ENCODE measurements at places on chromosomes 5 and 9.

DNA sequence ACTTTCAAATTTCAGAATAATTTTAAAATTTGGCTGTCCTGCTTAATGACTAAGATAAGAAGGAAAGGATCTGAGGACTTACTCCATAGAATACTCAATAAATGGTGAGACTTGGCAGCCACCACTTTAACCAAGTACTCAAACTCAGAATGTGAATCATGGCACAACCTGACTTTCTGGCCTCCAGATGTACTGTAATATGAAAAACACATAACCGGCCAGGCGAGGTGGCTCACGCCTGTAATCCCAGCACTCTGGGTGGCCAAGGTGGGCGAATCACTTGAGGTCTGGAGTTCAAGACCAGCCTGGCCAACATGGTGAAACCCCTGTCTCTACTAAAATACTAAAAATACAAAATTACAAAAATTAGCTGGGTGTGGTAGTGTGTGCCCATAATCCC, 10.0 kb upstream of the MARCHF6 start:
- DNase-seq = peak; percentile 90

DNA sequence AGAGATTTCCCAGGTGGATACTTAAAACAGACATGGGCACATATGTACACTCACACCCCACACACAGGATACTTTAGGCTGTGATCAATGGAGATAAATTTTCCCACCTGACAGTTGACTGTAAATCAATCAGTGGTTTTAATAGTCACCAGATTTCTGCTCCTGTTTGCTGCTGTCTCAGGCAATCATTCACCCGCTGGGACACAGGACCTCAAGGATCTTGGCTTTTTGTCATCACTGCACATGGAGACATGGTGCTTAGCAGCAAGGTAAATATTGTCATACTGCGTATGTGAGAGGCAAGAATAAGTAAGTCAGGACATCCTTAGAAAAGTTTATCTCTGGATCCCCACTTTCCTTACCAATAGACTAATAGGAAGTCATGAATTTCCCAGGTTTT, 60.8 kb upstream of the KLF9 start:
- DNase-seq = no peak

DNA sequence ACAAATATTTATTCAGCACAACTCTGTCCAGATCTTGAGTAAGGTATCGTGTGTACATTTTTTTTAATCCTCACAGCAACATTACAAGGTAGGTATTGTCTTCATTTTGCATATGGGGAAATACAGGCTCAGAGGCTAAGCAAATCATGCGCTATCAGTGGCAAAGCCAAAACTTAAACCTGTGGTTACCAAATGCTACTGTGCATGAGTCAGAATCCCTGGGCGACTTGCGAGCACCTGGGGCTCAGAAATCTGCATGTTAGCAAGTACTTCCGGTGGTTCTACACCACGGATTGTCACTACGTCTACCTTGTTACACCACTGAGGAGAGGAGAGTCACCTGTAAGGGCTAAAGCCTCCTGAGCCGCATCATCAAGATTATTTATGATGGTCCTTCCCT, 21.3 kb downstream of the C5orf58 start:
- peak; percentile 33 for DNase-seq

GRCh38 chr9:129596541-129597331, 24.2 kb downstream of the C9orf50 start:
- DNase-seq = peak; percentile 90

DNA sequence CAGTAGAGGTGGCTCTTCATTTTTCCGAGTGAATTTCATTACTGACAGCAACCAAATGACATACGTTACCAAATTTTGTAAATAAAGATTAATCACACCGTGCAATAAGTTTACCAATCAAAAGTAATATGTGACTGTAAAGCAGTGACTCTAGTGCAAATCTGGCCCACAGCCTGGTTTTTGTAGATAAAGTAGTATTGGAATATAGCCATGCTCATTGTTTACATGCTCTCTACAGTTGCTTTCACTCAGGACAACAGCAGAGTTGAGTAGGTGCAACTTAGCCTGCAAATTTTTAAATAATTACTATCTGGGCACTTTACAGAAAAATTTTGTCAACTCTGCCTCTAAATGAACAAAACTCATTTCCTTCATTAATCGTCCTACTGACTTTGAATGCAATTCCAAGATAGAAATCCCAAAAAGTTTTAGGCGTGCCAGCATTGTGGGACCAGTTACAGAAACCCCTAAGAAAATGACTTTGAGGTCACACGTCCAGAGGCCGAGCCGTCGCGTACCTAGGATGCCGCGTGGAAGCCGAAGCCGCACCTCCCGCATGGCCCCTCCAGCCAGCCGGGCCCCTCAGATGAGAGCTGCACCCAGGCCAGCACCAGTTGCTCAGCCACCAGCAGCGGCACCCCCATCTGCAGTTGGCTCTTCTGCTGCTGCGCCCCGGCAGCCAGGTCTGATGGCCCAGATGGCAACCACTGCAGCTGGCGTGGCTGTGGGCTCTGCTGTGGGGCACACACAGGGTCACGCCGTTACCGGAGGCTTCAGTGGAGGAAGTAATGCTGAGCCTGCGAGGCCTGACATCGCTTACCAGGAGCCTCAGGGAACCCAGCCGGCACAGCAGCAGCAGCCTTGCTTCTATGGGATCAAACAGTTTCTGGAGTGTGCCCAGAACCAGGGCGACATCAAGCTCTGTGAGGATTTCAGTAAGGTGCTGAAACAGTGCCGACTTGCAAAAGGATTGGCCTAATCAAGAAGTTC, 180.7 kb upstream of the TLE4 start:
- DNase-seq = no peak

GRCh38 chr5:150229571-150229970, 39.7 kb downstream of the SLC6A7 start:
- no peak for DNase-seq

DNA sequence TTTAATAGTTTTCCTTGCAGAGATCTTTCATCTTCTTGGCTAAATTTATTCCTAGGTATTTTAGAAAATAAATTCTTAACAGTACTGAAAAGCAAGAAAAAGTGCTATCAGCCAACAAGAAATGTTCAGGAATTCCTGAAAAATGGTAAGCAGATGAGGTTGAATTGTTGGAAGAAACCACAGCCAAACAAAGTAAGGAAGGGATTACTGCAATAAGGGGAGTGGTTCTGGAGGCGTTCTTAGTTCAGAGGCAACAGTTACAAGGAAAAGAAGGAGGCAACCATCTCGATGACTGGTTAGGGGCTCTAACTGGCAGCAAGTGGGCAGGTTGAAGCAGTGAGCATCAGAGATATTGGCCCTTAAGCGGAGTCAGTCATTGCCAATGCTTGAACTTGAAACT, 12.8 kb upstream of the OR13J1 start:
- peak; percentile 44 for DNase-seq

DNA sequence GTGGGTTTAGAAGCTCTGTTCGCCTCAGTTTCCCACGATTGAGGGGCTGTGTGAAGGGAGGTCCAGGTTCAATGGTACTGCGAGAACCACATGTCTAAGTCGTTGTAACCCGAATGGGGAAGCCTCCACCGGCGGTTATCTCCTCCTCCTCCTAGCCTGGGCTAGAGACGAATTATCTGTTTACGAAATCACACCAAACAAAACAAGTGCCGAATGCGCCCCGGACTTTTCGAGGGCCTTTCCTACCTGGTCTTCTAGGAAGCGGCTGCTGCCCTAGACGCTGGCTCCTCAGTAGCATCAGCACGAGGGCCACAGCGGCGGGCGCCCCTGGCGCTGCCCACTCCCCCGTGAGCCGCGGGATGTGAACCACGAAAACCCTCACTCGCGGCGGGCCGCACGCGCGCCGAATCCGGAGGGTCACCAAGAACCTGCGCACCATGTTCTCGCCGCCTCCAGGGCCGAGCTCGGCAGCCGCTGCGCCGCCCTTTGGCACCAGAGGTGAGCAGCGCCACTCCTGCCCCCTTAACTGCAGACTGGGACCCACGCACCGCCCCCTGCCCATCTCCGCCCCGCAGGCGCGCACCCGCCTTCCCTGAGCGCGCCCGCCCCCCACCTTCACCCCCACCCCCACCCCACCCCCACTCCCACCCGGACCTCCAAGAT, at the start of gene CDKN2A:
Gene CDKN2A, minus strand, starts transcription at position 500 of the 663 bp plus-strand sequence.
- DNase-seq = no peak

DNA sequence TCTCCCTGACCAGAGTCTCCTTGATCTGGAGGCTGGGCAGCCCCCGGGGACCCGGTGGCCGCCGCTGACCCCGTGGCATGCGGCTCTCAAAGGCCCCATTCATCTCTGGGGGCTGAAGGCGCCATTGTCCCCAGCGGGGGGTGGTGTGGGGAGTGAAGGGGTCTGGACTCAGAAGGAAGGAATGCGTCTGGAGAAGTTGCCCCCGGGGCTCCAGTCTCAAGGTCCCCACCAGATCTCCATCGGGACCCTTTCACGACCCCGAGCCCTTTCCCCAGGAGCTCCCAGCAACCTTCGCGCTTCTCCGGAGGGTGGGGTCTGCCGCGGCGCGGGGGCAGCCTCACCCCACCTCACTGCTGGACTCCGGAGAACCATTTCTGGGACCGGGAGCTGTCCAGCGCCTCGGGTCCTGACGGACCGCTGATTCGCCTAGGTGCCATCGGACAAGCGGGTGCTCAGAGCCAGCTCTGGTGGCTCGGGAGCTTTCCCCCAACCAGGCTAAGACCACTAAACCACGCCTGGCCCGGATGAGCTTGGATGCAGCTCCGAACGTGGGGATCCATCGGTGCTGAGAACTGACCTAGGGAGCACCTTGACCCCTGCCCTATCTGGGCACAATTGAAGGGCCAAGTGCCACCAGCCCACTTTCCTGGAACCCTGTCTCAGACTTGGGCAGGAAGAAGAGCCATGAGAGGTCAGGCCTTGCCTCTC, 5.1 kb upstream of the PCDH1 start:
- DNase-seq = peak; percentile 15

- DNase-seq = peak; percentile 52
Measured at GRCh38 chr5:179266291-179267070, 78.8 kb downstream of the ADAMTS2 start.

All from fibroblast of mammary gland (primary cell).